ENCODE measurements at places on chromosomes 5 and 9.

GRCh38 chr5:137400571-137400970 is 98.6 kb downstream of the SPOCK1 start:
- no peak for DNase-seq

- no peak for DNase-seq
These were observed 167.4 kb downstream of the TSSK1B start for GRCh38 chr5:113267361-113267900.

- DNase-seq: no peak
These were observed 95.6 kb downstream of the ADAMTS16 start for GRCh38 chr5:5235685-5236084.

GRCh38 chr5:43560128-43560527 is 3.3 kb upstream of the PAIP1 start:
- DNase-seq: no peak

GRCh38 chr9:18396102-18396728 is 77.7 kb upstream of the ADAMTSL1 start:
- DNase-seq: no peak
